ENCODE measurements at places on chromosomes 3 and 15. TPM values are rescaled to one million over a fixed set of nuclear protein-coding genes. Genes with fewer than 3 reads are reported as not detected.
A peak's percentile ranks its signal among the peaks of the same experiment; 100 is the strongest.

Gene IL17RE
- total RNA-seq: 0.83 TPM

Gene TMEM207
- total RNA-seq: not detected

Gene HYAL3
- total RNA-seq: 4.7 TPM

Gene INSYN1
- 1.9 TPM for total RNA-seq

Gene ROPN1B
- not detected for total RNA-seq

Gene GPR27
- not detected for total RNA-seq

DNA sequence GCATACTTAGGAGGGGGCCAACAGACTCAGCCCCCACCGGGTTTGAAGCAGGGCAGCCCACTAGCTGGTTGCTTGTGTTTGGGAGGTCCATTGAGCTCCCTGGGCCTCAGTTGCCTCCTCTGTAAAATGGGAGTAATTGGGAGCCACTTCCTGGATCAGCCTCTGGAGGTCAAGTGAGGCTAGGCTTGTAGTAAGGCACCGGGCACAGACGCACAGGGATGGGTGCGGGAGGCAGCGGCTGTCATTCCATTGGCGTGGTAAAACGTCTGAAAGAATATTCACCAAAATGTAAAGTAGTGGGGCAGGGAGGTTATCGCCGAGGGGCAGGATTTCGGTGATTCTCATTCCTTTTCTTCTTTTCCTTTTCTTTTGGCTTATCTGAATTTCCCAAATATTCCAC is 64.6 kb downstream of the TLE3 start:
- DNase-seq: no peak
- no peak overlapping the region for H3K27ac ChIP-seq
- peaks cover 11% of the 10 kb centered on the region for H3K4me1 ChIP-seq

GRCh38 chr3:75242012-75242735 is 422.0 kb upstream of the FRG2C start:
- H3K4me3 ChIP-seq: no peak overlapping the region
- no peaks in the 10 kb centered on the region for H3K36me3 ChIP-seq
- peaks cover 2% of the 10 kb centered on the region for H3K27me3 ChIP-seq

GRCh38 chr3:171156401-171157010 is 130.0 kb upstream of the SLC2A2 start:
- H3K27me3 ChIP-seq: peaks cover 4% of the 10 kb centered on the region
- no peak for DNase-seq
- H3K36me3 ChIP-seq: peaks cover 46% of the 10 kb centered on the region
- H3K4me3 ChIP-seq: no peak overlapping the region
- H3K27ac ChIP-seq: no peak overlapping the region

- peak overlapping the region; percentile 41 for H3K4me3 ChIP-seq
- no peak for DNase-seq
- peaks cover 34% of the 10 kb centered on the region for H3K36me3 ChIP-seq
- peaks cover 6% of the 10 kb centered on the region for H3K27me3 ChIP-seq
- peak overlapping the region; percentile 87 for H3K27ac ChIP-seq
- H3K4me1 ChIP-seq: peaks cover 69% of the 10 kb centered on the region
Measured at GRCh38 chr3:128079823-128080222, 27.6 kb downstream of the SEC61A1 start.

- peak; percentile 3 for DNase-seq
- no peaks in the 10 kb centered on the region for H3K36me3 ChIP-seq
- H3K4me1 ChIP-seq: peaks cover 4% of the 10 kb centered on the region
- H3K27me3 ChIP-seq: no peaks in the 10 kb centered on the region
Measured at GRCh38 chr3:62051506-62051905, 321.8 kb downstream of the FEZF2 start.

Data from HFFc6 (cell line).